ENCODE measurements at places on chromosomes 6 and 20. TPM values are rescaled to one million over a fixed set of nuclear protein-coding genes. Genes with fewer than 3 reads are reported as not detected.

Gene SLC17A2
- total RNA-seq: 0.76 TPM

Gene MEI4
- 1.2 TPM for total RNA-seq

Gene HCRTR2
- not detected for total RNA-seq

Gene PLCB4
- 17.7 TPM for total RNA-seq

DNA sequence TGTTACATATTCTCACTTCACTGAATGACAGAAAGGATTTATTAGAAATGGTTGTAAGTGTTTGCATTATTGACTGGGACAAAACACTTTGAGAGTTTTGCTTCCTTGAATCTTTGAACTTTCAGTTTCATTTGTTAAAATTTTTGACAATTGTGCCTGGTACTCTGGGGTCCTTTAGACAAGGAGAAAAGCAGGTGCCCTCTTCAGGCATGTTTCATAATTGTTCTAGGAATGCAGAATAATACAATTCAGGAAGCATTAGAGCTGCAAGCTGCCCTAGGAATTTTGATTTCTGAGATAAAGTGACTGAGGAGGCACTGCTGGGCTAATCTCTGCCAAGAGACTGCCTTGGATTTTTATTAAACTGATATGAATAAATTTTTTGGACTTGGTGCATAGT is 49.7 kb downstream of the TOP1 start:
- peaks cover 3% of the 10 kb centered on the region for H3K4me1 ChIP-seq
- no peak for DNase-seq
- peaks cover 12% of the 10 kb centered on the region for H3K36me3 ChIP-seq
- H3K27ac ChIP-seq: no peak overlapping the region
- no peaks in the 10 kb centered on the region for H3K27me3 ChIP-seq
- H3K4me3 ChIP-seq: no peak overlapping the region

DNA sequence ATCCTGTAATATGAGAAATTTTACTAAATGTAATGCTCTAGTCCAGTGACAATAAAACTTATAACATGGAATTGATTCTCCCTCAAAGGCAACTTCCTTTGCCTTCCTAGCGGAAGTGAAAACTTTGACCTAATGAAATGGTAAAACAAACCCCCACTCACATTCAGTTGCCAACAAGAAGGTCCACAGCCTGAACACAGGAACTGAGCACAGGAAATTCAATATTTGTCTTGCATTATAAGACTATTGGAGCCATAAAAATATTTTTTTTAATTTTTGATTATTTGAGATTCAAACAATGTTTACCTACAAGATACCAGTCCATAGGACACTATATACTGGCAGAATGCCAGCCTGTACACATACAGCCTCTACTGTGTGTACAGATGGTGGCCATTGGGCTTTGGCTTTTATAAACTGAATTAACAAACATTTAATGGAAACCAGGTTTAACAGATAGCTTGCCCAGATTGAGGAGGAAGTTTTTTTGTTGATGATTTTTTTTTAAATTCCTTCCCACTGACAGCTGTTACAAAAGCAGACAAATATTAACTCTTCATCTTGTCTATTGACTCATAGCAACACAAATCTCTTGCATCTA is 481.5 kb upstream of the JAG1 start:
- H3K4me3 ChIP-seq: no peak overlapping the region
- peaks cover 5% of the 10 kb centered on the region for H3K4me1 ChIP-seq
- no peaks in the 10 kb centered on the region for H3K36me3 ChIP-seq
- H3K27ac ChIP-seq: no peak overlapping the region
- no peak for DNase-seq

DNA sequence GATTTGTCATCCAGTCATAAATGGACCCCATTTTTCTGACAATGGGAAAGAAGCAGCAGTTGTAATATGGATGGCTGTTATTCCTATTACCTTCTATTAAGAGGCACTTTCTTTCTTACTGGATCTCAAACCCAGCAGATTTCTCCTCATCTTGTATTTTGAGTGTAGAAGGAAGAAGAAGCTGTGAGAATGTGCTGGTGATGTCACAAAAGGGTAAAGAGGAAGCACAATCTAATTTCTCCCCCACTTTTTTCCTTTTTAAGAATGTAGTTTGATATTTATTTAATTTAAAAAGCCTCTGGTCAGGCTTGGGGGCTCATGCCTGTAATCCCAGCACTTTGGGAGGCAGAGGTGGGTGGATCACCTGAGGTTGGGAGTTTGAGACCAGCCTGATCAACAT is 100.0 kb upstream of the JARID2 start:
- H3K4me3 ChIP-seq: no peak overlapping the region
- no peaks in the 10 kb centered on the region for H3K36me3 ChIP-seq
- no peaks in the 10 kb centered on the region for H3K4me1 ChIP-seq
- H3K27me3 ChIP-seq: no peaks in the 10 kb centered on the region
- DNase-seq: no peak
